ENCODE measurements at places on chromosomes 7 and 10.

- DNase-seq = no peak
Measured at GRCh38 chr7:36044101-36044892, 108.8 kb upstream of the EEPD1 start.

DNA sequence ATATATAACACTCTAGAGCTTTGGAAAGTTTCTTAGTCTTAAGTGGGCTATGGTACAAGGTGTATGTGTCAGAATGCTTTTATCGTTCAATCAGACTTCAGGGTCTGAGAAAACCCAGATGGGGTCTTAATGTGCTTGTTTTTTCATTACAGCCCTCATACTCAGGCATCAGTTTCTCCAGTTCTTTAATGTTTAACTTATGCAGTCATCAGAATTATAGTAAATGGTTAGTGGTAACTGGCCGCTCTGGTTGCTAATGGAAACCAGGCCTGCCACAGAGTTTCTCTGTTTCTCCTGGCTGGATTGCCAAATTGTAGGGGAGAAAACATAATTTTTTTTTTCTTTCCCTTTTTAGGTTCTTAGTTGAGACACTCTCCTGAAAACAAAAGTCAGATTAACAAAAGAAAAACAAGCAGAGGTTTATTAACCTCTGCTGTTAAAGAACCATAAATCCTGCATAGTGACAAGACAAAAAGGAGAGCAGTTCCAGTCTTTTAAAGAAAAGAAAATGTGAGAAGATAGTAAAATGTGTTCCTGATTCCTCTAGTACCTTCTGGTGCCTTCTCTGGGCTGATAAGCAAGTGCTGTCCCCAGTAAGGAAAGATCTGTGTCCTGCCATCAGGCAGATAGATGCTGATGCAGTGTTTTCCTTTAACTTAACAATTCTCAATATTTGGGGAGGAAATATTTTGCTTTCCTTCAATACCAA, 21.5 kb upstream of the GHITM start:
- DNase-seq = no peak

DNA sequence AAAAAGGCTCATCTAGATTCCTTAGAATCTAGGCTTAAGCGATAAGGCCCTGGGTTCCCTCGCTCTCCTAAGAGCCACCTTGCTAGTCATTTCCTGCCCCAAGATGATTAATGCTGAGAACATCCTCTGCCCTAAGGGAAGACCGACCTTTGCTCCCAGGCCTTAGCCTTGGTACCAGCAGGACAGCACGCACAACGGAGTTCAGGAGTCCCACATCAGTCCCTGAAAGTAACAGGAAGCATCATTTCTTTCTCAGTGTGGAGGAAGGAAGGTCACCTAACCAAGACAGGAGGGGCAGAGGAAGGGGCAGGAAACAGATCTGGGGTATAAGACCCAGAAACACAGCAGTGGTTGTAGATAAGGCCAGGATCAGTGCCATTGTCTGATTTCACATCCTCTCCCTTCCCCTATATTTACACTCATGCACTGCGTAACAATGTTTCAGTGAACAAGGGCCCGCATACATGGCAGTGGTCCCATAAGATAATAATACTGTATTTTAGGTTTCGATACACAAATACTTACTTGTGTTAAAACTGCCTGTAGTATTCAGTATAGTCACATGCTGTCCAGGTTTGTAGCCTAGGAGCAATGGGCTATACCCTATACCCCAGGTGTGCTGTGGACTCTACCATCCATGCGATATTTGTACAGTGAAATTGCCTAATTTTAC, 8.1 kb upstream of the FAM107B start:
- DNase-seq = no peak

- no peak for DNase-seq
Measured at GRCh38 chr7:152571068-152571467, 104.9 kb downstream of the XRCC2 start.

GRCh38 chr10:92699193-92699517, 9.4 kb downstream of the HHEX start:
- DNase-seq = no peak

DNA sequence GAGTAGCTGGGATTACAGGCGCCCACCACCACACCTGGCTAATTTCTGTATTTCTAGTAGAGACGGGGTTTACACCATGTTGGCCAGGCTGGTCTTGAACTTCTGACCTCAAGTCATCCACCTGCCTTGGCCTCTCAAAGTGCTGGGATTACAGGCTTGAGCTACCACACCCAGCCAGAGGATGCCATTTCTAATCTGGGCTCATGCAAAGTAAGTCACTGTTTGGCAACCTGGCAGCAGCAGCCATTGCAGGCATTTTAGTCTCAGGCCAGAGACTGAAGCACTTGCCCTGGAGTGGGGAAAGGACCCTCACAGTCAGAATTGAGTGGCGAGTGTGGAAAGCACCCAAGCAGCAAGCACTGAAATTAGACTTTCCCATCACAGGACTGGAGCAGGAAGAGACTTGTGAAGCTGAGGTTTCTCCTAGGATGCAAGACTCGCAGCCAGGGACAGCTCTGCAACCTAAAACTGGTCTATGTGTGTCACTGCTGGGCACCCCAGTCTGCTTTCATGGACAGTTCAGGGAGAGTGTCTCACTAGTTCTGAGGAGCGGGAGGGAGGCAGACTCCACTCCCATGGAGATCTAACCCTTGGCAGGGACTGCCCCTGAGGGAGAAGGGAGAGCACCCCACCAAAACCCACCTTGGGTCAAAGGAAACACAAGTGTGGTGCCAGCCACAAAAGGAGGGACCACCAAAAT, 27.6 kb downstream of the SNX13 start:
- no peak for DNase-seq

DNA sequence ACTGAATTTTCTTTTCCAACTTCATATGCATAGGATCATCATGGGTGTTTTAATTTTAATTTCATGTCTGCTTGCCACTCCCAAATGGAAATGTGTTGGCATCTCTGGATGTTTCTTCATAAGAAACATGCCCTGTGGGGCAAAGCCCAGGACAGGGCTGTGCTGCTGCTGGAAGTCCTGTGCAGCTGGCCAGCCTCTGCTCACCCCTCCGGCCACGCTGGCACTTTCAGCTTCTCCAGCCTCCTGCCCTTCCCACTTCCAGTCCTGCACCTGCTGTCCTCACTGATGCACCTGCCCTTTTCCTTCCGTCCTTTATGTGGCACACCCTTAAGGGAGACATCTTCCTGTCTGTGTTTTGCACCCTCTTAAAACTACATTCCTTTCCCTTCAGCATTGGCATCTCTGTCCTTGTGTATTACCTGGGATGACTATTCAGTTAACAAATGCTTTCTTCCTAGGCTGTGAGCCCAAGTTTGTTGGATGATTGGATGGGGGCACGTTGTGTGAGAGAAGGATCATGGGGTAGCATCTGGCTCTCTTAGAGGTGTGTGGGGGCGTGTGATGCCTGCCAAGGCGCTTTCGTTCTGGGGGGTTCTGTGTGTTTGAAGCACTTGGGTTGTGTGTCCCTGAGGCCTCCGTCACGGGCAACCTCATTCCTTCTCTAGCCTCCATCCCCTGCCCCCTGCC, 56.8 kb downstream of the TCF7L2 start:
- DNase-seq = no peak

GRCh38 chr7:147483634-147484292, 1106.8 kb upstream of the C7orf33 start:
- DNase-seq = no peak

DNA sequence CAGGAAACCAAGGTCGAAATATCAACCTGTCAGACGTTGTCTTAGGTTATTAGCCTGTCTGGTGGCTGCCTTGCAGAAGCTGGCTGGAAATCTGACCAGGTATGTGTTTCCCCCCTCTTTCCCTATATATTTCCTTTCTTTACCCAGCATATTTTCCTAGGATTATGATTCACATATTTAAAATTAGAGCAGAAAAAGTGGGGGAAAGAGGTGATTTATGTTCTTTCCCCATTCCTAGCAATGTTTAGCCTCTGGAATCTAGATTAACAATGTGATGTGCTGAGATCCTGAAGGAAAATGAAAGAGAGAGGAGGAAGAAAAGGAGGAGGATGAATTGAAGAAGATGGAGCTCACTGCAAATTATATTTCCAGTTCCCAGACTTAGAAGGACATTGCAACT, 421.4 kb upstream of the AUTS2 start:
- no peak for DNase-seq

GRCh38 chr7:28503396-28503795, 91.1 kb downstream of the CREB5 start:
- DNase-seq = no peak

DNA sequence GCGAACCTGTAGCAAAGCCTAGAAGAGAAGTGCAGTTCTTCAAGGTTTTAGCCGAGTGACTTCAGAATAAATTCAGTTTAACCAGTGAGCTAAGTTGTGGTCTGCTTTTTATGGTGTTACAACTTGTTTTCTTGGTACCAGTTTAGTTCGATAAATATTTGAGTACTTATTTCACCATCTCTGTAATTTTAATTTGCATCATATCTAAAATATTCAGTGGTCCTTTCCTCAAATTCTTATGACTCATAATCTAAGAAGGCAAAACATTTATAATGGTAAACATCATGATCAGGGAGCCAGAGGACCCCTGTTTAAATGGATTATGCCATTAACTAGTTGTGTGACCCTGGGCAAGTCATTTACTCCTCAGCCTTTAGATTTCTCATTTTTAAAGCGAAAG, 4.1 kb upstream of the BMPER start:
- DNase-seq = no peak

DNA sequence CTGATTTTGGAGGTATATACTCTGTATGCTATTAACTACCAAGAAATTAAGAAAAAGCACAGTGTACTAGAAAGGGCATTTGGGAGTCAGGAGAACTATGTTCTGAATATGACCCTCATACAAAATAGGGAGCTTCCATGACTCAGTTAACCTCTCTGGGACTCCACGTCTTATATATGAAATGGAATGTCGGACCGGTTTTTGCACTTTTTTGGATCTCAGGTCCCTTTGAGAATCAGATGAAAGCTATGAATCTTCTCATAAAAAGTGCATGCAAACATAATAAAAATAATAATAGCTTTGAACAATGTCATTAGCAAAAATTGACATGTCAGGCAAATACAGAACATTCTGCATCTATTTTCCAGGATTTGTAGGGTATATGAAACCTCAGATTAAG, 113.0 kb downstream of the ARID5B start:
- DNase-seq = no peak

- DNase-seq = no peak
Measured at GRCh38 chr10:73086816-73087215, 9.8 kb downstream of the P4HA1 start.

DNA sequence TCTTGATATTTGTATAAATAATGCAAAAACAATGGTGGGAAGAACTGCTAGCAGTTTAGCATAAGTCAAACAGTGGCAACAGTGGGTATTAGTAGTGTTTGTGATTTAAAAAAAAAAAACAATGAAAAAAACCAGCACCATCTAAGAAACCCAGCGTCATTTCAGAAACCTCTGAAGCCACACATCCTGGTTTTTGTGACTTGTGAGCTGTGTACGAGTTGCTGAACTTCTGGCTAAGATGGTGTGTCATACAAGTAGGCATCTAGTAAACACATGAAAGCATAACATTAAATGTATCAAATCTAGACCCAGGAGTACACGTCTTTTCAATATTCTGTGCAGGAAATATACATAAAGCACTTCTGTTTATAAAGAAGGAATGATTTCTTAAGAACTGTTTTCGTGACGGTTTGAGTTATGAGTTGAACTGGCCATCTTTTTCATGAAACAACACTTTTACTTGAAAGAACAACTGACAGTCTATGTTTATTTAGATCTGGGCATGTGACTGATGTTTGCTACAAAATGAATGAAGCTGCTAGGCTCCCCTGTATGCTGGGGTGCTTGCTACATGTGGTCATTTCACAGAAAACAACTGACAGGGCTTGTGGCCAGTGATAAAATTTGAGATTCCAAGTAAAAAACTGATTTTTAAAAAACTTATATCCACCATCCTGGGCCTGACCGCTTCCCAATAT, 143.5 kb downstream of the PIP4K2A start:
- DNase-seq = no peak

DNA sequence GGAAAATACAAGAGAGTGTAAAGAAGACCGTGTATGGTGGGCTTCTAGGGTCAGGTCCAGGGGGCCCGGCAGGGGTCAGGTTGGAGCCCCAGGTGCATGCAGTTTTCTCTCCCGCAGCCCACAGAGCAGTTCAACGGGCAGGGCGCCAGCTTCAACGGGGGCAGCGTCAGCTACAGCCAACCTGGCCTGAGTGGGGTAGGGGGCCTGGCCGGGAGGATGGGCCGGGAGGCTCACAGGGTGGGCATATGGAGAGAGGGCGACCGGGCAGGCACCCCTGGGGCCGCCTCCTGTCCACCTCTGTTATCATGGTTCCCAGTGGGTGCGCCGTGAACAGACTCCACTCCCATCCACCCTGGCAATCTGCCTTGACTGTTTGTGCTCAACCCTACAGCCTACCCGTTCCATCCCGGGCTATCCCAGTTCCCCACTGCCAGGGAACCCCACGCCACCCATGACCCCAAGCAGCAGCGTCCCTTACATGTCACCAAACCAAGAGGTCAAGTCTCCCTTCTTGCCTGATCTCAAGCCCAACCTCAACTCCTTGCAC, 11.5 kb downstream of the ZMIZ2 start:
- no peak for DNase-seq

DNA sequence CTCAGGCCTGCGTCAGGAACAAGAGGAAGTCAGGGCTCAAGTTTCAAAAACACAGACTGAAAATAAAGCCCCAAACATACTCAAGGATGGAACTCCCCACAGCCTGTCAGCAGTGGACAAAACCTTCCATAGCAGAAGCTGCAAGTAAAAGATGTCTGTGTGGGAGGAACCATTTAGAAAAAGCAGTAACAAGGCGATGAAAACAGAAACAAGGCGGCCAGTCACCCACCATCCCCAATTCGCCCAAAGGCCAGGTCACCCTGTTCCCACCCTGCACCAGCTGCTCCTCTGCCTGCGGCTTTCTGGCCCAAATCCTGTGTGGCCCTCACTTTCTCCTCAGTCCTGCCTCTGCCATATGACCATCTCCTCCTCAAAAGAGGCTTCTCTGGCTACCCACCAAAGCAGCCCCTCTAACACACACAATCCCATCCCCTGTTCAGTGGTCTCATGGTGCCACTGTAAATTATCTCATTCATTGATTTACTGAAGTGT, 27.8 kb downstream of the KCNMA1 start:
- no peak for DNase-seq

DNA sequence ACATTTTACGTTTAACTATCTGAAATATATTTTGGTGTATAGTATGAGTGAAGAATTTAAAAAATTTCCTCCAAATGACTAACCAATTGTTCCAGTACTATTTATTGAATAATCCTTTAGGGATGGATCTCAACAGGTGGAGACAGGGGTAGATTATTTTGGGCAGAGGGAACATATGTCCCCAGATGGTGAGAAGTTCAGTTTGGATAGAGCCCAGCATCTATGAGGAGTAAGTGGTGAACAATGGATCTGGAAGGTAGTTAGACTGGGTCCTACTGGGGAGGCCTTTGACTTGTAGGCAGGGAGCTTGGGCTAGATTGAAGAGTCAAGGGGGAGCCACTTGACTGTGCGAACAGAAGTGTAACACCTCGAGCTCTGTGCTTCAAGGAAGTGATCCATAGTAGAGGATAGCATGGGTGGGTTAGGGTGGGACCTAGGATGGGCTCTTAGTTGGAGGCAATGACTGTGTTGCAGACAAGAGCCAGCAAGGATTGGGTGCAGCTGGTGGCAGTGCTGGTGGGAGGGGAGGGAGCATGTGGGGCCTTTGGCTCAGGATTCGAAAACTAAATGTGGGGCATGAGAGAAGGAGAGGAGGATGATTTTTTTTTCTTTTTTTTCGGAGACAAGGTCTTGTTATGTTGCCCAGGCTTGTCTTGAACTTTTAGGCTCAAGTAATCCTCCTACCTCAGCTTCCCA, 3.9 kb upstream of the PURB start:
- DNase-seq = no peak

- DNase-seq = no peak
Measured at GRCh38 chr7:133230591-133231194, 22.2 kb upstream of the EXOC4 start.
